NCI-H524 (cell line): ENCODE measurements at places on chromosomes 4 and X.

DNA sequence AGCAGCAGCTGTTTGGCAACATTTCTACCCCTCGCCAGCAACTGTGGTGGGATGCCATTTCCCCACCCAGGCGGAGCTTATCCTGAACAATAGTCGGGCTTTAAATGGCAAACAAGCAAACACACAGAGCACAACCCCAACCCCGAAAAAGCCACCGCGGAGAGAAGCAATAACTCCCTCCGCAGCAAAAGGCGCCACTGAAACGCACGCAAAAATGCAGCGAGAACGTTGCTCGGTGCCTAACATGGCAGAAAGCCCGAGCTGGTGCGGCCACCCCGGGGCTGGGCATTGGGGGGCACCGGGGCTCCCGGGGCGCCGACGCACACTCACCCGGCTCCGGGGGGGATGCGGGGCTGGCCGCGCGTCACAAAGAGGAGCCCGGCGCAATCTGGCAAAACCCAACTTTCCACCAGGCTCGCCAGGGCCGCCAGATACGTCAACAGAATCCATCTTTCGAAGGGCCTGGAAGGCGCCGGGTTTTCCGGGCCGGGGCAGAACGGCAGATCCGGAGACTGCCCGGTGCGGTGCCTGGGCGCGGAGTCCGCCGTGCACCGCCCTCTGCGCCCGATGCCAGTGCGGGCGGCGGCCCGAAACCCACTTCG is 818 bp downstream of the RAI2 start:
- peak; percentile 35 for DNase-seq

DNA sequence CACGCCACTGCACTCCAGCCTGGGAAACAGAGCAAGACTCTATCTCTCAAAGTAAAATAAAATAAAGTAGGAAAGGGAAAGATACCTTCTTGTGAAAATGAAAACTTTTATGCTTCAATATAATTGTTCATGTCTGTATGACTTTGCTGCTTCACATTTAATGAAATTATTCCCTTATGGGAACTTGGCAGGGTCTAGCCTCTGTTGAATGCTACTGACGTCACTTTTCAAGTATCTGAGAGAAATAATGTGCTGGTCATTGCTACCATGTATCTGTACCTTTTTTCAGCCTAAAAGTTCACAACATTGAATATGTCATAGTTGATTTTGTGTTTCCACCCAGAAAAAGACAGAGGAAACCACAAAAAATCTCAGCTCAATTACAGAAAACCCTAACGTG is 65.2 kb downstream of the PRDM5 start:
- DNase-seq = no peak

- no peak for DNase-seq
Observed at GRCh38 chr4:146976145-146976544, 30.5 kb upstream of the TTC29 start.

DNA sequence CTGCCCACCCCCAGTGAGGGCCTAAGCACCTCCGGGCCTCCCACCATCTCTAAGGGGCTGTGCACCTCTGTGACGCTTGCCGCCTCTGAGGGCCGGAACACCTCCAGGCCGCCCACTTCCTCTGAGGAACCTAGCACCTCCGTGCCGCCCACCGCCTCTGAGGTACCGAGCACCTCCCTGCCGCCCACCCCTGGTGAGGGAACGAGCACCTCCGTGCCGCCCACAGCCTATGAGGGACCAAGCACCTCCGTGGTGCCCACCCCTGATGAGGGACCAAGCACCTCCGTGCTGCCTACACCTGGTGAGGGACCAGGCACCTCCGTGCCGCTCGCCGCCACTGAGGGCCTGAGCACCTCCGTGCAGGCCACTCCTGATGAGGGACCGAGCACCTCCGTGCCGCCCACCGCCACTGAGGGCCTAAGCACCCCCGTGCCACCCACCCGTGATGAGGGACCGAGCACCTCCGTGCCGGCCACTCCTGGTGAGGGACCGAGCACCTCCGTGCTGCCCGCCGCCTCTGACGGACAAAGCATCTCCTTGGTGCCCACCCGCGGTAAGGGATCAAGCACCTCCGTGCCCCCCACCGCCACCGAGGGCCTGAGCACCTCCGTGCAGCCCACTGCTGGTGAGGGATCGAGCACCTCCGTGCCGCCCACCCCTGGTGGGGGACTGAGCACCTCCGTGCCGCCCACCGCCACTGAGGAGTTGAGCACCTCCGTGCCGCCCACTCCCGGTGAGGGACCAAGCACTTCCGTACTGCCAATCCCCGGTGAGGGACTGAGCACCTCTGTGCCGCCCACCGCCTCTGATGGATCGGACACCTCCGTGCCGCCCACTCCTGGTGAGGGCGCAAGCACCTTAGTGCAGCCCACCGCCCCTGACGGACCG is 977 bp downstream of the MAGEE1 start:
- DNase-seq = no peak

- no peak for DNase-seq
Observed at GRCh38 chrX:140767646-140768045, 58.1 kb downstream of the LINC00632 start.

- DNase-seq = no peak
Observed at GRCh38 chrX:108131471-108131870, 39.9 kb downstream of the ATG4A start.

DNA sequence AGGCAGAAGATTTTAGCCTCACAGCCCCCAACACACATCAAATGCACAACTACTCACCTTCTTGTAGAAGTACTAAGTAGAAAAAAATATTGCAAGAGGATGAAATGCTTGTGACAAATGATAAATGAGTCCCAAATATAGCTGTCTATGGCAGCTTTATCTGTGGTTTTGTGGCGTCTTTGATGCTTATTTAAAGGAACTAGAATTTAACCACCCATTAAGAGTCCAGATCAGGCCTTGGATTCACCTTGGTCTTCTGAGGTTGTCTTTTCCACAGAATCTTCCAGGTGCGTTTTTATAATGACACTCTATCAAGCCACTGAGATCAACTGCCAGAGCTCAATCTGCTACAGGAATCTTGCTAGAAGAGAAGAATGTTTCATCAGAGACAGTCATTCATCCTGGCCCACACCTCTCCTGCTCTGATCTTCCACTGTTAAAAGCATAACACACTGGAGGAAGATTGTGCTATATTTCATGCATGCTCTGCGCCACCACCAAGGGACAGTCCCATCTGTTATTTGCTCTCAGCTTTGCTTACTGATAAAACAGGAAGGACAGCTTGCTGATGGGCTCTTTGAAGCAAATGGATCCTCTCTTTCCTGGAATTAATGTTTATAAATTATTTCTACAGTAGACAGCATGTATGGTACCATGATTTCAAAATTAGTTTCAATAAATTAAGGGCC is 144.1 kb downstream of the SLC7A11 start:
- no peak for DNase-seq

- DNase-seq = no peak
Observed at GRCh38 chrX:134460862-134461220, 876 bp downstream of the HPRT1 start.

- no peak for DNase-seq
Observed at GRCh38 chr4:72529148-72529822, 39.7 kb downstream of the ADAMTS3 start.

GRCh38 chrX:10507181-10507580 is 113.2 kb downstream of the MID1 start:
- DNase-seq = no peak

DNA sequence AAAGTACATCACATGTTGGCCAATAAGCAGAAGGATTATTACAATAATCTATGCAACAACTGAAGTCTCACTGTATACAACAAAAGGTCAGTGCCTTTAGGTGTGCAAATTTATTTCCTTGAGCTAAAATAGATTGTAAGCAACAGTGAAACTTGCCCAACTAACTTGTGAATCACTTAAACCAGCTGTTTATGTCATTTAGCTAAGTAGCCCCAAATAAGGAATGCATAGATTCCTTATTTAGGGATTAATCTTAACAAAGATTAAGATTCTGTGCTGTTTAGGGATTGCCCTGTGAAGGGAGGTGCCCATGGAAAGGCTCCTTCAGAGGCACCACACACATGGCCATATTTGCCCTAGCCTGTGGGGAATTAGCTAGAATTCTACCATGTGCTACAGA is 168.6 kb downstream of the MAML3 start:
- DNase-seq = no peak

DNA sequence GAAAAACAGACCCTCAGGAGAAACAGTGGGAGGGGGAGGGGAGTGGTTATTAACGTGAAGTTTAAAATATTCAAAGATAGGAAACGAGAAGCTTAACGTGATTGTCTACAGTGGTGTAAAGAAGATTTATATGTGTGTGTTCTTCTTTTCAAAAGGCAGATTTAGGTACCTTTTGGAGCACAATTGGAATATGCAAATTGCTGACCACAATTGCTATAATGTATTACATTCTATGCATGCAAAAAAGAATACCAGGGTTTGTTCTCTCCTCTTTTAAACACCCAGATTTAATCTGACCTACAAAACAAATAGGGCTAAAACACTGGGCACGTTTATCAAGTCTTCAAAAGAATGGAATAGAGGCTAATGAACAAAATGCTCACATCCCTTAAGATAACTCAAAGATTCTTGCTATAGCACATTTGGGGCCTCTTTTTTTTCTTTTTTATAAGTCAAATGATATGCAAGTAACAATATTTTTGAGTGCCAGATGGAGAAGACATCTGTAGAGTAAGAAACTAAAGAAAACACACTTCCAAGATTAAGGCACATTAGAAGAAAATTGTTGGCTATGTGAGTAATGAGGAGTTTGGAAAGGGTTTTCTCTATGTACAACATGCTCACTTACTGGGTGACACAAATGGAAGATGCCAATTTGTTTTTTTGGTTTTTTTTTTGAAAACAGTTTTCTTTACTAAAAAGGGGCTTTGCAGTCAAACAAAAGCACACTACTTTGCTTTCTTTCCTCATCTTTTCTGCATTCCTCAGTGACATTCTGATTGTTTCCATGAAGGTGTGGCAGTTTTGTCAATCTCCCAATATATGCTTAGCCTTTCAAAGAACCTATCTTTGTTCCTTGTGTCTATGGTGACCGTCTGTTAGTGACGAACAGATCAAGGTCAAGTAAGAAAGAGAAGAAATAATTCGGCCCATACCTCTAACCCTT is 240.3 kb downstream of the PALLD start:
- no peak for DNase-seq

- no peak for DNase-seq
Observed at GRCh38 chr4:172109466-172109865, 296.3 kb downstream of the GALNTL6 start.

GRCh38 chrX:2371026-2371711 is 129.6 kb downstream of the DHRSX start:
- DNase-seq = no peak

DNA sequence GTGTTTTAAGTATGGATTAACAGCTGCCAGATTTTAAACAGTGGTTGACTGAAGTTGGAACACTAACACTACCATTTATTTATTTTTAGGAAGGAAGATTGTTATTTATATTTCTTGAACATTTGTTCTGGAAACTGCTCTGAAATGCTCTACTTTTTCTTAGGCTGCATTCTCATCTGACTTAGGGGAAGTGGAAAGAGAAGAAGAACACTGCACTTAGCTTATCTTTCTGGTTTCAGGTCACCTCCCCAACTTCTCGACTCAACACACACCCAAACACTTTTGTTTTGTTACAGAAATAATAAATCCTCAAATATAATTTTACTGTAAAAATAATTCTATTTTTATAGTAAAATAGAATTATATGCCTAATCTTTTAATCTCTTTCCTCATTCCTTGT is 18.6 kb downstream of the BLTP1 start:
- DNase-seq = no peak

GRCh38 chr4:121182296-121182695 is 18.2 kb upstream of the TNIP3 start:
- DNase-seq = no peak

GRCh38 chrX:97057349-97057909 is 173.7 kb downstream of the RPA4 start:
- peak; percentile 15 for DNase-seq

DNA sequence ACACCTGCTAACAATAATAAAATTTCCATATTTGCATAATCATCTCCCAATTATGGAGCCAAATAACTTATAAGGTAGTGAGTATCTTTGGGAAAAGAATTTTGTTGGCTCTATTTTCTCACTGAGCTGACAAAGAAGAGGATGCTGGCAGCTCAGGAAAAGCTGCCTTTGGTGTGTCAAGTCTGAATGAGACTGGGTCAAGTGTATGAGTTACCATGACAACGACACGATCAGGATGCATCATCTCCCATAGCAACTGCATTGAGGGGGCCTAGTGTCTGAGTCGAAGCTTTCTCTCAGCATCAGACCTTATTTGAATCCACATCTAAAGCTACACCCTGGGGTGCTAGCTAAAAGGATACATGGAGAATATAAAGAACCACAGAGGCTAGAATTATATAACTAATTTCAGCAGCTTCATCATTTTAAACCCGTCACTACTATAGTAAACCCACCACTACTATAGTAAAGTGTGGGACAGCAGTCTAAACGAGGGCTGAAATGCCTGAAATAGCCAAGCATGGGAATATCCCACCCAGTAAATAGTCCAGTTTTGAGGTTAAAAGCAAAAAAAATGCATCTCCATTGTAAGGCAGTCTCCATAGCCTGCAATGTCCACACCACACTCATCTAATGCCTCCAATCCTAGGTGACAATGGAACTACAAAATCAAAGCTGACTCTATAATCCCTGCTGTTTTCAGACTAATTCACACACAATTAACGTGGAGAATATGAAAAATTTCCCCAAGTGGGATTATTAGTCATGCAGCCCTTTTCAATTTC is 16.0 kb downstream of the GSPT2 start:
- peak; percentile 64 for DNase-seq

DNA sequence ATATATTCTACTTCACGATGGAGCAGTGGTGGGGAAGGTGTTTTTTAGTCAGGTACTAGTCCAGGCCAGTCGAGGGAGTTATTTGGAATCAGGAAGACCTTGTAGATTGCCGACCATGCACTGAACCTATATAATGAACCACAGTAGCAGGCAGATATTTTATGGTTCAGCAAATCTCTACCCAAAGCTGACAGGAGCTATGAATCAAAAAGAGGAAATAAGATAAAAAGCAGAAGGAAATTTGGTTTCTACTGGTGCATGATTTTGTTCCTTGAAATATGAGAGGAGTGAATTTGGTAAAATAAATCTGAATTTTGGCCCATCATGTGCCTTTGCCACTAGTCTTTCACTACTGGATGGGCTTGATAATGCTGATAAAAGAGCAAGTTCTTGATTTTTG is 924.3 kb upstream of the DIAPH2 start:
- DNase-seq = no peak

DNA sequence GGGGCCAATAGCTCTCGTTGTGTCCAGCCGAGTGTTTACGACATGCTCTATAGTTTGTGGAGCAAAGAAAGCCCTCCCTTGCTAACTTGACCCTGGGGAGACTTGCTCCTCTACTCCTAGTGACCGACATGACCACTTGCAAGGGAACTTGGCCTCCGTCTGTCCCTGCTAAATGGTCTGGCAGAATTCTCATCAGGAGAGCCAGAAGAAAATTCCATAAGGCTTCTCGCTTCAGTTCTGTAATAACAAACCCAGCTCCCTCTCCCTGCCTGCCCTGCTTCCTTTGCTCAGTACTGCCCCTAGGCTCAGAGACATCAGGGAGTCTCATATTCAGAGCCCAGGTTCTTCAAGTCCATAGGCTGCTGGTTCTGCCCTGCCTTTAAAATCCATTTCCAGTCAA is 13.0 kb downstream of the DOCK11 start:
- no peak for DNase-seq
